Left ventricle myocardium superior (tissue), 1 donor: ENCODE measurements at places on chromosomes 4 and X. TPM values are rescaled to one million over a fixed set of nuclear protein-coding genes. Genes with fewer than 3 reads are reported as not detected.

F9 gene
- not detected for total RNA-seq

NUDT10 gene
- 0.20 TPM for total RNA-seq

MSX1 gene
- 4.1 TPM for total RNA-seq

HTATSF1 gene
- total RNA-seq, result 58.7 TPM

HSPA4L gene
- total RNA-seq, result 10.9 TPM

CSN1S1 gene
- not detected for total RNA-seq

DNA sequence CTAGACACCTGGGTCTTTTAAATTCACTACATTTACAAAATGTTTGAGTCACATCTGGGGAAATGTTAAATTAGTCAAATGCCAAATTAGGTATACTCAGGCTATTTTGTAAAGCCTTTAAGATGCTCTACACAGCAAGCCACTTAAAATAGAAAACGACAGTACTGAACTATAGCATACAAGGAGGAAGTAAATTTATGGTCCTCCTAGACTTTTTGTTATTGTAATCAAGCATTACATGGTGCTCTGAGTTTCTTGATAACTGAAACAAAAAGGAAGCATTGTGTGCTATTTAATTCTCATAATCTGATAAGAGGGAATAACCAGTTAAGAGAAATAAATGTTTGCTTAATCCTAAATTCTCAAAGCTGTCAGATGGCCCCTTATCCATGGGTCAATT lies 46.2 kb downstream of the SLC9A7 start:
- DNase-seq, result no peak

GRCh38 chrX:40088299-40088625 lies 9.5 kb downstream of the BCOR start:
- DNase-seq, result no peak

DNA sequence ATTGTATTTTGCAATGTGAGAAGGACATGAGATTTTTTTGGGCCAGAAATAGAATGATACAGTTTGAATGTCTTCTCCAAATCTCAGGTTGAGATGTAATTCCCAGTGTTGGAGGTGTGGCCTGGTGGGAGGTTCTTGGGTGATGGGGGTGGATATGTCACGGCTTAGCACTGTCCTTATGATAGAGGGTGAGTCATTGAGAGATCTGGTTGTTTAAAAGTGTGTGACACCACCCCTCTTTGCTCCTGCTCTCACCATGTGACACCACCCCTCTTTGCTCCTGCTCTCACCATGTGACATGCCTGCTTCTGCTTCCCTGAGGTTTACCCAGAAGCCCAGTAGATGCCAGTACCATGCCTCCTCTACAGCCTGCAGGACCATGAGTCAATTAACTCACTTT lies 1226.9 kb downstream of the PCDH7 start:
- DNase-seq, result no peak

- DNase-seq, result peak; percentile 79
Measured at GRCh38 chrX:10620121-10620699, at the start of gene MID1. Gene MID1, minus strand, starts transcription at chrX:10620585. Its CDS starts 53,038 bp downstream, at chrX:10567547.

DNA sequence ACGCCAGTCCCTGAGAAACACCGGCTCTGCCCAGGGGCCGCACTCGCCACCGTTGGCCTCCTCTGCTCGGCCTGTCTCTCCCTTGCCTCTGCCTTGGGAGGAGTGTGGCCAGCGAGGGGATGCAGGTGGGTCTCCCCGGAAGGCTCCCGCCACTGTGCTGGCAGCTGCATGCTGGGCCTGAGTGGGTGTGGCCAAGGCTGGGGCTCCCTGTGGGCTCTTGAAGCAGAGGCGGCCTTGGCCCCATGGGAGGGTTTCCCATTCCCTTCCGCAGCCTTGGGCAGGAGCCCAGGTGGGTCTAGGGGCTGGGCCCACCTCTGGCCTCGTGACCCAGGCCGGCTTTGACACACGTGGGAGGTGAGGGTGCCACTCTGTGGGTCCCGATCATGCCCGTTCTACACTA lies 19.1 kb downstream of the FGFRL1 start:
- no peak for DNase-seq

GRCh38 chrX:152907084-152907651 lies 9.3 kb downstream of the ZNF185 start:
- no peak for DNase-seq

DNA sequence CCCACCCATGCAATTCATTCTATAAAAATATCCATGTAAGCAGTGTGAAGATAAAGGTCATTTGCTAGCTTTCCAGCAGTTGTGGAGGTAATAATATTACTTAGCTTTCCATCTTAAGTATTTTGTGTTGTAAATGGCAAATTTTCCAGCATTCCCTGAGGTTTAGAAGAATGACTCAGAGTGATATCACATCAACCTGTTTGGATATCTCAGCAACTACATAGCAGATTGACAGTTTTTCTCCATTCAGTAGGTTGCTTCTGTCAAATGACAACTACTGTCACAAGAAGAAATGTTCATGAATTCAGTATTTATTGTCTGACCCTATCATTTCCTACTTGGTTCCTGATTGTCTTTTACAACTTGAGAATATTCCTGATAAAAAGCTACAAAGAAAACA lies 434.9 kb upstream of the GALNTL6 start:
- no peak for DNase-seq

- DNase-seq, result no peak
Measured at GRCh38 chr4:172404676-172405075, 591.5 kb downstream of the GALNTL6 start.

- no peak for DNase-seq
Measured at GRCh38 chr4:472881-473569, 25.9 kb downstream of the ZNF721 start.

DNA sequence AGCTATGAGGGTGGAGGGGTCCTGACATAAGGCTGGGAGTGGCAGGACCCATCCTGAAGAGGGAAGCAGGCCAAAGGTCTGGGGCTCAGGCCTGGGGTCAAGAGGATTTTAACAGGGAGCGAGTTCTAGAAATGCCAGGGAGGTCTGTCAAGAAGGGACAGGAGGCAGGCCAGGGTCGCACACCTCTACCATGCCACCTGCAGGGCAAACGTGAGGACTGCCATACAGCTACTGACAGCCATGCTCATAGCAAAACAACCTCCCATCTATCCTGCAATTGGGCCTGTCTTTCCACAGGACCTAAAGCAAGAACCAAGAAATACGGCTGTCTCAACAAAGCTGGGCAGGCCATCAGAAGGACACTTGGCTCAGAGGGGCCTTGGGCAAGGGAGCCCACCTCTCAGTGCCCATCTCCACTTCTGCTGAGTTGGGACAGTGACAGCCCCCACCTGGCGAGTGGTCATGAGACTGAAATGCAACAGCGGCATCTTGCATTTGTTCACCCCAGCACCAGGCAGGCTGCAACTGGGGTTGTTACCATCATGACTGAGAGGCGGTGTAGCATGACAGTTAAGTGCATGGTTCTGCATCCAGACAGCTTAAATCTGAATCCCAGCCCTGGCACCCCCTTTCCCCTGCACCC lies 92.7 kb downstream of the WFS1 start:
- DNase-seq, result peak; percentile 9

- DNase-seq, result no peak
Measured at GRCh38 chr4:153747406-153747955, 12.3 kb downstream of the RNF175 start.

- DNase-seq, result no peak
Measured at GRCh38 chr4:155521382-155521781, 144.6 kb upstream of the MAP9 start.

DNA sequence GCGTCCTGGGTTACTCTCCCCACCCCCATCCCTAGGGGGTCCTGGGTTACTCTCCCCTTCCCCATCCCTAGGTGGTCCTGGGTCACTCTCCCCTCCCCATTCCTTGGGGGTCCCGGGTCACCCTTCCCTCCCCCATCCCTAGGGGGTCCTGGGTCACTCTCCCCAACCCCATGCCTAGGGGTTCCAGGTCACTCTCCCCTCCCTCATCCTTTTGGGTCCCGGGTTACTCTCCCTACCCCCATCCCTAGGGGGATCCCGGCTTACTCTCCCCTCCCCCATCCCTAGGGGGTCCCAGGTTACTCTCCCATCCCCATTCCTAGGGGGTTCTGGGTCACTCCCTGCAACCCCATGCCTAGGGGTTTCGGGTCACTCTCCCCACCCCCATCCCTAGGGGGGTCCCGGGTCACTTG lies 1.5 kb downstream of the ASMTL start:
- DNase-seq, result no peak

GRCh38 chr4:184415071-184415470 lies 59.3 kb downstream of the IRF2 start:
- no peak for DNase-seq

GRCh38 chr4:63589796-63590195 lies 819.5 kb downstream of the TECRL start:
- no peak for DNase-seq

DNA sequence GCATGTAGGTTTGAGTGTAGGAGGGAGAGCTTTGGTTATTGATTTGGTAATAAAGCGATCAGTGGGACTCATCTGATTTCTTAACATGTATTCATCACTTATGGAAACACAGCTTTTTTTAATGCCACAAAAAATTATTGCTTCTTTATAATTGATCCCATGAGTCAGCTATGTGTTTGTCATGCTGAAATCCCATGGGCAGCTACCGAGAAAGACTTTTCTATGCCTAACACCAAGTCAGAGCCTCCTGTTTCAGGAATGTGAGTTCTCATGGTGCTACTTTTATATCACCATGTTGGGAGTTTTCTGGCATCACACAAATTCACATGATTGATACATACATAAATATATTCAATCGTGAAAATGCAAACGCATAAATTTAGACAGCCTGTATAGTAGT lies 165.7 kb downstream of the RAPGEF2 start:
- no peak for DNase-seq
